Omental fat pad (tissue), 4 donors: ENCODE measurements at places on chromosomes 1 and 21. TPM values are rescaled to one million over a fixed set of nuclear protein-coding genes. Genes with fewer than 3 reads are reported as not detected.
A peak's percentile ranks its signal among the peaks of the same experiment; 100 is the strongest.

AADACL3 gene
- total RNA-seq: not detected

ALX3 gene
- not detected for total RNA-seq

DNA sequence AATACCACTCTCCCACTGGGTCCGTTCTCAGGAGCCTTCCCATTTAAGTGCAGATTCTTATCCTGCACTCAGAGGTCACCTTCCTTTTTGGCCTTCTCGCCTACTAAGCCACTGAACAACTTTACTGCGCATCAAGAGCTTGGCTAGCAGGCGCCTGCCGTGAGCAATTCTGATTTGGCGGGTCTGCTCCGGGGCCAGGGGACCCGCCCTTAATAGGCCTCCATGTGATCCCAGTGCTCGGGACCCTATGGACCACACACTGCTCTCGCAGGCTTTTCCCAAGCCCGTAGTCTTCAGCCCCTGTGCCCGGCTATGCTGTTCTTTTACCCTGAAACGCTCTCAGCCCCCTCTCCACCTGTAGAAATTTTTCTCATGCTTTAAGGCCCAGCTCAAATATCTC, 45.1 kb downstream of the BCL9 start:
- DNase-seq: no peak

PTAFR gene
- total RNA-seq: 21.0 TPM

VANGL2 gene
- total RNA-seq: 2.0 TPM

DNA sequence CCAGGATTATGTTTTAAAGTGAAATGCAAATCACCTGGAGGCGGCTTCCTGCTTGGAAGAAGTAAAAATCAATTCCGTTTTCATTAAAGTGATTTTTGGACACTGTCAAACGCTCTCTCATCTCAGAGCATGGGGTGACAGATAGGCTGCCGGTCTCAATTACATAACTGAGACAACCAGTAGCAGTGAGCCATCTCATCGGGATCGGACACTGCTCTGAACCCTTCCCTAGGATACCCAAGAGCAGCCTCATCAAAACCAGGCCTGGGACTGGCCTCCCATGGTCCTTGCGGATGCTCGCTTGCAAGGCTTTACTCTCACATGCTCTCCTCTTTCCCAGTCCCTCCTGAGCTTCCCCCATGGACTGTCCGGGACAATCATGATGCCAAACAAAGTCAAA, 12.1 kb downstream of the KCND3 start:
- no peak for DNase-seq

GRCh38 chr1:176989023-176989422, 175.5 kb downstream of the ASTN1 start:
- DNase-seq: no peak

- peak; percentile 45 for DNase-seq
Measured at GRCh38 chr1:36486439-36487335, 4.0 kb upstream of the CSF3R start.

KCNJ9 gene
- not detected for total RNA-seq

GRCh38 chr1:31957701-31958674, 19.8 kb upstream of the PTP4A2 start:
- DNase-seq: no peak

VHLL gene
- not detected for total RNA-seq

GRCh38 chr1:245825128-245825901, 670.5 kb downstream of the KIF26B start:
- no peak for DNase-seq

DR1 gene
- total RNA-seq: 30.9 TPM

- DNase-seq: no peak
Measured at GRCh38 chr21:22393324-22393723, 1395.1 kb downstream of the NCAM2 start.

- no peak for DNase-seq
Measured at GRCh38 chr21:35231090-35231489, 182.0 kb upstream of the RUNX1 start.

DNA sequence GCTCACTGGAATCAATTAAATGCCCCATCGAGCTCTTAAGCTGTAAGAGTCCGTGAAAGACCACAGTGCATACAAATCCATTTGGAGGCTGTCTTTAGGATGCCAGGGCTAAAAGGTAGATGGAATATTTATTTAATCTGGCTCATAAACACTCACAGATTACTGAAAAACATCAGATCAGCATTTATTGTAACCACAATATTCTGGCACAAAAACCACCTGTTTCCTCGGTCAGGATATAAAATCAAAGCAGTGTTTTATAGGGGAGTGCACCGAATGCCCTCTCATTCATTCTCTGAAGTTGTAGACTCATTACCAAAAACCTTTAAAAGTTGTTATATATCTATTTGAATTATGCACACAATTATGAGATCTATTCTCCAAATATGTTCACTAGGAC, 500.9 kb downstream of the NEGR1 start:
- no peak for DNase-seq

TMPRSS15 gene
- not detected for total RNA-seq
